CD4-positive, alpha-beta T cell treated with Interleukin-17A for 1 hour (primary cell): ENCODE measurements at places on chromosomes 6 and 20.

GRCh38 chr20:58497076-58497641 lies 18.0 kb downstream of the APCDD1L start:
- no peak for DNase-seq

DNA sequence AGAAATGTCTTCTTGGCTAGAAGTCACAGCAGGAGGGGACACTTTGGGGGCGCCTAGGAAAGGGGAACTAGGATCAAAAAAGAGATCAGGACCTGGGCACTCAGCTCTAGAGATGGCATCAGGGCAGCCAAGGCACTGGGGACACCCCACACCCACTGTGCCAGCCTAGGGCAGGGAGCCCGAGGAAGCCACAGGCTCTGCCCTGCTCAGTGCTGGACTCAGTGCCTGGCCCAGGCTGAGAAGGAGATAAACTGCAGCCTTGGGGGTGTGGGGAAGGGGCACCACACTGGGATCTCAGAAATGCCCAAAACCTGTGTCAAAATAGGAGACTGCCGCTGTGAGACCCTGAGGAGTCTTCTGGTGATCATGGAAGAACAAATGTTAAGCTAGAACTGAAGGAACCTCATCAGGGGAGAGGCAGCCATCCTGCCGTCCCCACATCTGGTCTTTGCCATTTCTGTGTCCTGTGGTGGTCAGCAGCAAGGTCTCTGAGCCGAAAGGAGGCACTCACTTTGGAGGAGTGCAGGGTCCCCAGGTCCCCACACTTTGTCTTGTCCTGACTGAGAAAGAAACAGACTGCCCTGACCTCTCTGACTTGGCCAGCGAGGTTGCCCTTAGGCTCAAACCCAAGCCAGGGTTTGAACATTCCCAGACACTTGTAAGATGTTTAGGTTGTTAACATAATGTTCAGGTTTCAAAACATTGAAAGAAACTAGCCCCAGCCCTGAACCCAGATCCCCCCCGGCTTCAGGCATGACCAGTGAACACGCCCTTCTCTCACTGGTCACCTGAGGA lies 2.3 kb downstream of the ARFRP1 start:
- DNase-seq: no peak

DNA sequence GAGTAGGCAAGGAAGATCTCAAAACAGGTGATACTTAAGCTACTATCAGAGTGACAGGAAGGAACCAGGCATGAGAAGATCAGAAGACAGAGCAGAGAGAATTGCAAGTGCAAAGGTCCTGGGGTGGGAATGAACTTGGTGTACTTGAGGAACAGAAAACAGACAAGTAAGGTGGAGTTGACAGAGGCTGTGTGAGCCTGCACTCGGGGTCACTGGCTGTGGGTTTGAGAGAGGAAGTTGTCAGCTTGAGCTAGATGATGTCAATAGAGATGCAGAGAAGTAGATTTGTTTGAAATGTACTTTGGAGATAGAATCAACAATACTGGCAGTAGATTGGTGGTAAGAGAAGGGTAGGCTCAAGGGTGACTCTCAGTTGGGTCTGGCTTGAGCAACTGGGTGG lies 209.5 kb downstream of the CLIC5 start:
- DNase-seq: no peak

- DNase-seq: no peak
Observed at GRCh38 chr6:44250067-44250717, 3.3 kb downstream of the HSP90AB1 start.

DNA sequence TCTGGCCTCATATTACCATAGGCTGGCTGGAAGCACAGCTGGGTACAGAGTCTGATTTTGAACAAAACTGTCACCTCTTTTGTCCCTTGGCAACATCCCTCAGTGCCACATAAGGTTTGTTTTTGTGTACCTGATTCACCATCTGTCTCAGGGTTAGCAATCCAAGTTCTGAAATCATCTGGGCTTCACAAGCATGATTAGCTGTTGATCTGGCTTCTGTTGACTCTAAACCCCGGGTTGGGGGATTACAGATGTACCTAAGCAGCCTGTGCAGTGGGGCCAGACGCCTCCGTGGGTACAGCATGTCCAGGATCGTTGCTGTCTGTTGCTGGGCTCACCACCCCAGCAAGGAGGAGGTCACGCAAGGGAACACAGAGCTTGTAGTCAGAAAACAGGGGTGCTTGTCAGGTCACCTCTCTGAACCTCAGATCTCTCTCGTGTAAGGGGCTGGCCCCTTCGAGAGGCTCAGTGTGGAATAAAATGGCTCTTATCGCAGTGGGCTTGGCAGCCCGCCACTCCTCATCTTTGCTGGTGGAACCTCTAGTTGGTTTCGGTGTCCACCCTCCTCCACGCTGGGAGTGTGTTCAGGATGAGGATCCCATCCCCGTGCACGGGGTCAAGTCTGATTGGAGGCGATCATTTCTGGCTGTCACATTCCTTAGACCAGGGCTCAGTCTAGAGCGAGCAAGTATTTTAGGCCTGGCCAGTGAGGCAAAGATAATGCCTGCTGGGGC lies 39.2 kb upstream of the ZNF831 start:
- DNase-seq: no peak

GRCh38 chr6:167699141-167699931 lies 127.4 kb upstream of the AFDN start:
- peak; percentile 26 for DNase-seq

- DNase-seq: no peak
Observed at GRCh38 chr20:62192635-62193034, 9.8 kb downstream of the MTG2 start.

DNA sequence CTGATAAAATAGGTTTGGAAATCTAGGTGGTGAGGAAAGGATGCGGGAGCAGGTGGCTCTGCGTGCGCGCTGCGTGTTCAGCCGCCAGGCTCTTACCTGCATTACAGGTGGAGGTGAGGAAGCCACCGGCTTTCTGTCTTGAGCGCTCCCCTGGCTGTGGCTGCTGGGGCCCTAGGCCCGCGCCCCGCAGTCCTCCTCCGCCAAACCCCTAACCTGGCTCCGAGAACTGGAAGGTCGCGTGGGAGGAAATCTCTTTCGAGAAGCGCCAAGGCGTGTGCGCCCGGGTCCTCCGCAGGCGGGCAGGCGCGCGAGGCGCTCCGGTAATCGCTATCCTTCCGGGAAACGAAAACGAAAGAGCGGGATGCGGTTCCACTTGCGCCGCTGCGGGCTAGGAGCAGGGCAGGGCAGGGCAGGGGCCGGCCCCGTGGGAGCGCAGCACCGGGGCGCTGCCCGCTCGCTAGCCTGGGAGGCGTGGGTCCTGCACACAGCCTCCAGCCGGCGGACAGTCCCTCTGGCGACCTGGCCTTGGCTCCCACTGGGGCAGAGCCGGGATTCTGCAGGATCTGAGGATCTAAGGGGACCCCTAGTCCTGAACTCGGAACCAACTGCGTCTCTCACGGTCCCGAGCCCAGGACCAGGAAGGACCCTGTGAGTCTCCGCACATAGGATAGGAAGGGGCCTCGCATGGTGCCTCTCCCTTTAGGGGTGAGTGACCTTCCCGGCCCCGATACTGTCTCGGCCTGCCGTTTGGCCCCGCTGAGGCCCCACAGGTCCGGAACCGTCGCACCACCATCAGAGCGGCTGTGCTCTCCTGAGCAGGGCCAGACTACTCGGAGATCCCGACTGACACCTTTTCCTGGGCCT lies at the start of gene ETV7:
Gene ETV7, minus strand, starts transcription at position 230 of the 864 bp plus-strand sequence. Its CDS starts 128 bp downstream, at position 102.
- DNase-seq: peak; percentile 56
